ENCODE measurements at places on chromosomes 4 and X. TPM values are rescaled to one million over a fixed set of nuclear protein-coding genes. Genes with fewer than 3 reads are reported as not detected.

The DMP1 gene
- not detected for total RNA-seq

The GLUD2 gene
- total RNA-seq: 2.6 TPM

The FAM149A gene
- total RNA-seq: 37.8 TPM

The CXCL11 gene
- not detected for total RNA-seq

The SSX2 gene
- not detected for total RNA-seq

The ASB9 gene
- 2.6 TPM for total RNA-seq

The UNC5C gene
- total RNA-seq: 3.1 TPM

The NLRP2B gene
- total RNA-seq: not detected

The CPLX1 gene
- 10.2 TPM for total RNA-seq

The HDAC6 gene
- total RNA-seq: 96.9 TPM

The WDR17 gene
- total RNA-seq: 6.4 TPM

The CLGN gene
- total RNA-seq: 0.44 TPM

The WFS1 gene
- total RNA-seq: 31.4 TPM

The H2BW2 gene
- not detected for total RNA-seq

The TCEAL9 gene
- total RNA-seq: 40.8 TPM

The PDGFC gene
- total RNA-seq: 37.6 TPM

The CFP gene
- total RNA-seq: 8.3 TPM

The AWAT2 gene
- not detected for total RNA-seq

The LRRC66 gene
- 0.44 TPM for total RNA-seq

The GLOD5 gene
- total RNA-seq: 0.94 TPM

The AR gene
- 13.6 TPM for total RNA-seq

The F9 gene
- total RNA-seq: not detected

The RTL9 gene
- total RNA-seq: not detected

The GPM6B gene
- total RNA-seq: 16.0 TPM

The NOP14 gene
- total RNA-seq: 22.0 TPM

The MAGEA11 gene
- total RNA-seq: not detected

The ELMOD2 gene
- 25.6 TPM for total RNA-seq

The SSX4 gene
- not detected for total RNA-seq

The TRPC5OS gene
- total RNA-seq: not detected

The SYNPO2 gene
- total RNA-seq: 56.5 TPM

The CXCL13 gene
- total RNA-seq: 6.5 TPM

The GNRHR gene
- not detected for total RNA-seq

The SLC10A6 gene
- total RNA-seq: 1.4 TPM

The BEX2 gene
- total RNA-seq: 34.7 TPM

The F8A2 gene
- total RNA-seq: not detected

The IL3RA gene
- 4.6 TPM for total RNA-seq

The RPS3A gene
- 1,658 TPM for total RNA-seq

The IL13RA1 gene
- 79.8 TPM for total RNA-seq

The SPATA18 gene
- 11.6 TPM for total RNA-seq

The GUCY1A1 gene
- 64.6 TPM for total RNA-seq

The RNF128 gene
- total RNA-seq: 18.9 TPM

The PABPC1L2B gene
- not detected for total RNA-seq

The RPA4 gene
- total RNA-seq: 0.57 TPM

The SORCS2 gene
- total RNA-seq: 9.1 TPM

The SPIN2A gene
- 0.63 TPM for total RNA-seq

The PRKG2 gene
- 1.4 TPM for total RNA-seq

The IL2 gene
- not detected for total RNA-seq

The FAM9A gene
- not detected for total RNA-seq

The ARSD gene
- 106 TPM for total RNA-seq

The STATH gene
- total RNA-seq: not detected

The NEUROG2 gene
- not detected for total RNA-seq

The MAGEA4 gene
- not detected for total RNA-seq

The FSTL5 gene
- total RNA-seq: not detected

The STS gene
- total RNA-seq: 13.4 TPM

The PCDH19 gene
- total RNA-seq: 0.66 TPM

Measured in kidney (tissue), 22 donors.